NCI-H187 treated with DMSO at 0.1 percent for 48 hours (cell line): ENCODE measurements at places on chromosomes 5 and 9.

DNA sequence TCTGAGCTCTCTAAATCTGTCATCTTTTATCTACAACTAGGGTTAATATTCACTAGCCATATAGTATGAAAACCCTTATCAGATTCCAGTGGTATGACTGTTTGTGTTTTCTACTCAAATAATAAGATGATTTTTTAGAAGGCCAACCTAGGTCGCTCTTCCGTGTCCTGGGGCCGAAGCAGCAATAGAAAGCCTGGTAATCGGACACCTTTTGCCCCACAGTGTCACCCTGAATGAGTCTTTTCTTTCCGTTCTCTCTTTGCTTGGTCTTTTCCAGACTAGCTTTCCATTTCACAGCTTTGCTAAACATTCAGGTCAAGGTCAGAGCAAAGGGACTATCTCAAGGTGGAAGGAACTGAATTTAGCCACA, 243.3 kb upstream of the ANKRD55 start:
- DNase-seq: no peak

DNA sequence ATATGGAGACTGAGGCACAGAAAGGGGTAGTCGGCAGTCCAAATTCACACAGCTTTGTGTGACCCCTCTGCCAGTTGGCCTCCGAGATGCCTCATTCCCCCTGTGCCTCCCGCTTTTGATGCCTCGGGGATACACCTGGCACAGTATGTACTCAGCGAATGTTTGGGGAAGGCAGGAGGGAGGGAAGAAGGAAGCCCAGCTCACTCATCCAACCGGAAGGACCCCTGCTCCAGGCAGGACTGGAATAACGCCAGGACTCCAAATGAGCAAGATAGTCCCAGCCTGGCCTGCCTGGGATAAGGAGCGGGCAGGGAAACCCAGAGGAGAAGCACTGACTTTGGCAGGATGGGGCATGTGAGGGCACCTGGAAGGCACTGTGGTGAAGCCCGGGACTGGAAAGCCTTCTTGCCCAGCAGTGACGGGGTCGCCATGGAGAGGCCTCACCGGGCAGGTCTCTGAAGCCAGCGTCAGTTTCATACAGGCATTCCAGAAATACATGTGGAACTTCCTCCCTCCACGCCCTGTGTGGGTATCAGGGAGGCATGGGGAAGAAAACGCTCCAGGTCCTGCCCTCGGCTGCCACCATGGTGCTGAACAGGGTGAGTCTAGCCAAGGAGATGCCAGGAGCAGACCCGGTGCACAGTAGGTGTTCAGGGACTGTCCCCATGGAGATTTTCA, 20.3 kb downstream of the LMX1B start:
- DNase-seq: no peak

DNA sequence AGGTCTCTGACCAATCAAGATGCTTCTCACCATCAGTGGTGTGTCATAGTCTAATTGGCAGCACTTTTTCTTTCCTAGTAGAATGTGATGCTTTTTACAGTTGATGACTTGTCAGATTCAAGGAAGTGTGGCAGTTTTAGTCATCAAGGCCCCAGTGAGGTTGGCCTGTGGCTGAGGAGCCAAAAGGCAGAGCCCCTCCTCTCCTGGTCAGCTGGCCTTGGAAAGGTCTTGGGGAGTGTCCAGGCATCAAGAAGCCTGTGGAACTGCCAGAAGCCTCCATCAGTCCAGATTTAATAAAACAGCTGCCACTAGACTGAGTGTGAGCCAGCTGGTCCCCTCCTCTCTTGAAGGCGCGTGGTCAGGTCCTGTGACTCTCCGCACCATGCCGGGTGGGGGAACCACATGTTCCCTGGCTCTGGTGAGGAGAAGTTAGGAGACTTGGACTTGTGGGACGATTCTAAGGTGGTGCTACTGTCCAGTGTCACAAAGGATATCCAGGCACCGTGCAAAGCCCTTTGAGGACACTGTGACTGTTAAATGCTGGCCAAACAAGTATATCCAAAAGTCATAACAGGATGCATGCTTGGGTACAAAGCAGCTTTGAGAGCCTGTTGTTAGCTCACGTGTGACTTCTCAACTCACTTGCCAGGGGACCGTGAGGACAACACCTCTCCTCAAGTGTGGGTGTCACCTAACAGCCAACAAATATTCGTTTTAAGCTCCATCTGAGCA, 6.1 kb upstream of the ANGPTL2 start:
- DNase-seq: no peak

- no peak for DNase-seq
These were observed 100.6 kb downstream of the LHFPL2 start for GRCh38 chr5:78547731-78548615.

DNA sequence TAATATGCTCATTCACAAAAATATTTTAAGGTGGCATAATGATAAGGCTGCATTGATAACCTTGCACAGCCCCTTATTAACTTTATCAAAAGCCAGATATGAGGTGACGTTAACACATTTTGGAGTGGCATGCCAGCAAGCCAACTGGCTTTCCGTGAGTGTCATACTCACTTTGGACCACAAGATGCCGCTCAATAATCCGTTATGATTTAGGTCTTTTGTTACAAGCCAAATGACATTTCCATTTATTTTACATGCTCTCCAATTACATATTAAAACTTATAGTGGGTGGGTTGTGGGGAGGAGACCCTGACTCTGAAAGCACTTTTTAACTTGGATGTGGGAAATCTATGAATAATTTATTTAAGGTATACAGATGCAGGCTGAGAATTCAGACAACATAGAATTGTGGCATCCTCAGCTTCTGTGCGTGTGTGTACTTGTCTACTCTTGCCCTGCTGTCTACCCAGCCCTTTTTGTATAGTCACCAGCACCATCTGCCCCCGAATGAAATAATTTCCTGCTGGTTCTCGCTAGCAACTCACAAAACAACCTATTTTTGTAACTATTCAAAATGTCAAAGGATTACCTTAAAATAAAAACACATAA, 305.1 kb downstream of the PSAT1 start:
- peak; percentile 38 for DNase-seq

DNA sequence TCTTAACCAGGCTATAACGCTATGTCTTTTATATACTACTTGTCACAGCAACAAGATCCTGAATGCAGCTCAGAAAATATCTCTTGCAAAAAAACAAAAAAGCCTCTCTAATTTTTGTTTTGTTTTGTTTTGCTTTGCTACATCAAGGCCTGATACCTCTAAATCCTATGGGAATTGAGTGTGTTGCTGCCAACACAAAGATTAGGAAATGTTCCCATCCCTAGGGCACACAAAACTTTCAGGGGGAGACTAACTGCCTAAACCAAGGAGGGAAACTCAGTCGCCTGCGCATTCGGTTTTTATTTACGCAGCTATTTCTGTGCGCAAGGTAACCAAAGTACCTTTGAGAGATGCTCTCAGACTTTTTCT, 1.7 kb downstream of the SSBP2 start:
- DNase-seq: no peak

GRCh38 chr5:175243441-175243840, 200.5 kb downstream of the DRD1 start:
- no peak for DNase-seq

GRCh38 chr9:131104016-131104740, 7.8 kb downstream of the AIF1L start:
- DNase-seq: no peak
